ENCODE measurements at places on chromosomes 11 and 22.

DNA sequence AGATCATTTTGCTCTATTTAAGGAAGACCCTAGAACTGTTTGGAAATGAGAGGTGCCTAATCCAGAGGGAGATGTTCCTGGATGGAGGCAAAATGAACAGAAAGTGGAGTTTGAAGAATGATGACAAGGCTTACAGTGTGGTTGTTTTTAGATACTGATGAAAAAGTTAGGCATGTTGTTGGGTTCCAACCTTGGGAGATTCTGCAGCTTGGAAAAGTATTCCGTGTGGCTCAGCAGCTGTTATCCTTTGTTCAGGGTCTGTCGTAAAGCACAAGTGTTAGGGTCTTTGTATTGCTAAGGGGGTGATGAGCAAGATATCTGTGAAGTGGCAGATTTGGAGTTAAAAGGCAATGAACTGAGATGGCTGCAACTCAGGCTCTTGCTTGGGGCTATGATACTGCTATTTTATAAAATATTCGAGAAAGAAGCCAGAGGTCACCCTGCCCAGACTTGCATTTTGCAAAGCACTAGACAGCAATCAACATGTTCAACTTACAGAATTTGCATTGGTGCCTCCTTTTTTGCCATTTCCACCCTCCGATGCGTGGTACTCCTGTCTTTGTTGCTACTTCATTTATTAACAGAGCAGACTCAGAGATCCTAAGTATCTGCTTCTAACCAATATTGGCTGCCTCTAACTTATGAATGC lies 45.3 kb upstream of the POGLUT3 start:
- DNase-seq: no peak

- DNase-seq: no peak
Observed at GRCh38 chr11:111450480-111451320, 61.5 kb downstream of the BTG4 start.

- DNase-seq: no peak
Observed at GRCh38 chr11:85279267-85279666, 347.9 kb downstream of the DLG2 start.

DNA sequence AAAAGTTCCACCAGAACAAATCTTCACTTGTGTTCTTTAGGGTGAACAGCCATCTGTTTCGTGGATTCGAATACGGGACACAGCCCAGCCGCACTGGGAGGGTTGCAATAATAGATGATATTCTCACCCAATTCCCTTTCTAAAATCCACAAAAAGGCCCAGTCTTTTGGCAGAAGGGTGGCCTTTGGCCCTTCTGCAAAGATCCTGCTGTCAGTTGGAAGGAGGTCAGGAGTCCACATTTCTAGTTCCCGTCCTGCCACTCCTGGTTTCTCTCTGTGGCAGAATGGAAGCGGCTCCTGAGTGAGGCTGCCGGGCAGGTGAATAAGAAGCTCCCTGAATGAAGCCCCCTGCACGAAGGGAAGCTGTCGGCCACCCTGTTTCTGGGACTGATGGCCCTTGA lies 11.2 kb upstream of the LINC01488 start:
- no peak for DNase-seq

GRCh38 chr11:7973011-7973410 lies 7.8 kb upstream of the NLRP10 start:
- no peak for DNase-seq

- no peak for DNase-seq
Observed at GRCh38 chr11:77411137-77411707, 62.7 kb downstream of the PAK1 start.

DNA sequence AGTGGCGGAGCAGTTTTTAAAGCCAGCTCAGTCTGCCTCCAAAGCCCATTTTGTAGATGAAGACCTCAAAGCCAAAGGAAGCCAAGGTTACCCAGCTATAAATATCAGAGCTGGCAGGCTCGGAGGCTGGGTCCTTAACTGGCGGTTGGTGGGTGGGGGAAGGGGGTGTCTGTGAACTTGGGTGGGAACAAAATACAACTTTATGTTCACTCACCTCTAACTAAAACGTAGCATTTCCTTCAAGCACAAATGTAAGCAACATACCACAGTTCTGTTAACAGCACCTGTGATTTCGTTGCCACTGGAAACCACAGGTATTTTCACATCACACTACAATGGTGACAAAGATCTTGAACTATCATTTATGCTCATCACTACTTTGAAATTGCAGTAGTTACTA lies 99.7 kb upstream of the SYT13 start:
- DNase-seq: no peak

GRCh38 chr22:28933321-28933720 lies 49.9 kb downstream of the ZNRF3 start:
- no peak for DNase-seq

- DNase-seq: no peak
Observed at GRCh38 chr11:110728476-110728875, 16.2 kb upstream of the ARHGAP20 start.

DNA sequence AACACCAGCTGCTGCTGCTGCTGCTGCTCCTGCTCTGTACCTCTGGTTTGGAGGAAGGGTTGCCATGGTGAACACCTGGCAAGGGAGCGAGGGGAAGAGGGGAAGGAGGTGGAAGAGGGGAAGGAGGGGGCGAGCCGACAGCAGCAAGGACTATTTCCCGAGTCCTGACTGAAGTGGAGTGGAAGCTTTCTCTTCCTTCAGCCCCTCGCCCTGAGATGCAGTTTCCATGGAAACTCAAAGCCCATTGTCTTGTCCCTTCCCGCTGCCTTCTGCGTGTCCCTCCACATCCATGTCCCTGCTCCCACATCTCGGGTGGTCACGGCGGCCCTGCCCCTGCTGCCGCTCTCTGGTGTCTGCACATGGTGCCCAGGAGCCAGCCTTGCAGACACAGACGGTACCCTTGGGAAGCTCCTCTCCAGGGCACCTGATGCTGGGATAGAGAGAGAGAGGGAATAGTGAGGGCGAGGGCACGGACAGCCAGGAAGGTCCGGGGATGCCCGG lies 28.6 kb downstream of the FAM83F start:
- no peak for DNase-seq

DNA sequence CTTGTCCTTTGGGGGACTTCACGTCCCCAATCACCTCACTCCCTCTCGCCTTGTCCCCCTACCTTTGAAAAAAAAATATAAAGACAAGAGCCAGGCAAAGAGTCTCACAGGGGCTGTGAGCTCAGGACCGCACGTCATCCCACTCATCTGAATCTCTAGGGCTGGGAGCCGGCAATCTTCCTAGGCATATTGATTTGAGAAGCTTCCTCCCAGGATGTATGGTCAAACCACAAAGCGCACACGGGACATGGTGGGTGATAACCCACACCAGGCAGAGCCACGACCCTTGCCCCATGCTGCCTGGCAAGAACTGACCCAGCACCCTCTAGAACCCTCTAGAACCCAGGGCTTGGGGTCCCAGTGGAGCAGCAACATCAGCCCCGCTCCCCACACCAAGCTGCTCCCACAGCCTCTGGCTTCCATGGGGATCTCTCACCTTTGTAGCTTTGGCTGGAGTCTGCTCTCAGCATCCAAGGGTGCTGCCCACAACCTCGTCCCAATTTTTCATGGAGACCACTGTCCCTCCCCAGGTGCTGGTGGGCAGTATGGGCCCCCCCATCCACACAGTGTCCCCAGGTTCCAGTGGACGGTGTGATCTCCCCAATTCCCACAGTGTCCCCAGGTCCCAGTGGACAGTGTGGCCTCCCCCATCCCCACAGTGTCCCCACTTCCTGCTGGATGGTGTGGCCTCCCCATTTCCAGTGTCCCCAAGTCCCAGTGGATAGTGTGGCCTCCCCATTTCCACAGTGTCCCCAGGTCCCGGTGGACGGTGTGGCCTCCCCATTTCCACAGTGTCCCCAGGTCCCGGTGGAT lies 85.2 kb upstream of the FGF3 start:
- no peak for DNase-seq

GRCh38 chr22:25911243-25911972 lies 169.4 kb downstream of the MYO18B start:
- DNase-seq: no peak

GRCh38 chr22:25060522-25061071 lies 108.1 kb downstream of the KIAA1671 start:
- no peak for DNase-seq

DNA sequence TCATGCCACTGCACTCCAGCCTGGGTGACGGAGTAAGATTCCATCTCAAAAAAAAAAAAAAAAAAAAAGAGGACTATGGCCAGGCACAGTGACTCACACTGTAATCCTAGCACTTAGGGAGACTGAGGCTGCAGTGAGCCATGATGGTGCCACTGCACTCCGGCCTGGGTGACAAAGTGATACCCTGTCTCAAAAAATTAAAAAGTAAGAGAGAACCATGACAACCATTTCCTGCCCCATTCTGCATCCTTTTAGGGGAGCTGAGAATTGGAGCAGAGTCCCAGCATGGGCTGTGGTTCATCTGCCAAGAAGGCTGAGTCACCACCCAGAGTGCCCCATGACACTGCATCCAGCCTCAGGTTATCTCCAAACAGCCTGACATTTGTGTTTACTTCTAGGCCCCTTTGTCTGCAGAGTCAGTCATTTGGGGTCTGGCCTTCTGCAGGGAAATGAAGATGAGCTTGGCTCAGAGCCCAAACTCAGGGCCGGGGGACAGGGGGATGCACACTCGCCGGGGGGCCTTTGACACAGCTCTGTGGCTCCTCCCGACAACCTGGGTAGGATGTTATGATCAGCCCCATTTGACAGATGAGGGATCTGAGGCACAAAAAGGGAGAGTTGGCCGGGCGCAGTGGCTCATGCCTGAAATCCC lies 4.7 kb downstream of the CSDC2 start:
- DNase-seq: no peak

DNA sequence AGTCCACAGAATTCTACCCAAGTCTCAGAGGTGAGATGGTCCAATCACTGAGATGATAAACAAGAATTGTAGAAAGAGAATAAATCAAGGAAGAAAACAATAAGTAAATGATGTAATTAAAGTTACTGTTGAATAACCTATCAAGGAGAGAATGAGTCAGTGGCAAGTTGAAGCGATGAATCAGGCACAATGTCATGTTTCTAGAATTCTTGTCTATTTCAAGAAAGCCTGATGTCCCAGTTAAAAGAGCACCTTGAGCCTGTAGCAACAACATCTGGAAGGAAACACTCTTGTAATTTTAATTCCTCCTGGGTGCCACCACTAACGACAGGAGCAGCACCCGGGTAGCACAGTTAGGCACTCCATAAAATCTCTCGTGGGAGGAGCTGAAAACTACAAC lies 67.9 kb upstream of the SLC35C1 start:
- DNase-seq: no peak

DNA sequence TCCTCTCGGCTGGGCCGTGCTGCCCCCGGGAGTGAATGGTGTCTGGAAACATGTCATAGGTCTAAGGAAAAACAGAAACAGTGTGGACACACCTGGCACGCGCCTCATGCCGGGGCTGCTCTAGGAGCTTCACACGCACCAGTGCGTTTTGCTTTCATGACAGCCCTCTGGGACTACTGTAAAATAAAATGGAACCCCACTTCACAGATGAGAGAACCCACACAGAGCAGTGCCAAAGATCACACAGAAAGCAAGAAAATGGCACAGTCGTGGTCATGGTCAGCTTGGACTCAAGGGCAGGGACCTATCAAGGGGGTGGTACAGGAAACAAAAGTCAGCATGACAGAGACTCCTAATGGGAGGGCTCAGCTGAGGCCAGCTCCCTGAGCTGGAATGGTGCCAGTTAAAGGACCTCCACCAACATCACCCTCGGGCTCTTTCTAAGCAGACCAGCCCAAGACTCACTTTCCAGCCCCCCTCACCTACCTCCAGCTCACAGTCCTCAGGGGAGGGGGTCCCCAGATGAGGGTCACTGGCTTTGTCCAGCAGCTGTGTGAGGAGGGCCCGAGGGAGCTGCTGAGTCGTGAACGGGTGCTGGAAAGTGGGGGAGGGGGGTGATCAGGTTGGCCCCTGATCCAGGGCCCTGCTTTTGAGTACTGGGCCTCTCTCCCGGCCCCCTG lies 3.3 kb downstream of the MAP4K2 start:
- no peak for DNase-seq

- DNase-seq: no peak
Observed at GRCh38 chr11:111707039-111707690, 59.0 kb downstream of the PPP2R1B start.

DNA sequence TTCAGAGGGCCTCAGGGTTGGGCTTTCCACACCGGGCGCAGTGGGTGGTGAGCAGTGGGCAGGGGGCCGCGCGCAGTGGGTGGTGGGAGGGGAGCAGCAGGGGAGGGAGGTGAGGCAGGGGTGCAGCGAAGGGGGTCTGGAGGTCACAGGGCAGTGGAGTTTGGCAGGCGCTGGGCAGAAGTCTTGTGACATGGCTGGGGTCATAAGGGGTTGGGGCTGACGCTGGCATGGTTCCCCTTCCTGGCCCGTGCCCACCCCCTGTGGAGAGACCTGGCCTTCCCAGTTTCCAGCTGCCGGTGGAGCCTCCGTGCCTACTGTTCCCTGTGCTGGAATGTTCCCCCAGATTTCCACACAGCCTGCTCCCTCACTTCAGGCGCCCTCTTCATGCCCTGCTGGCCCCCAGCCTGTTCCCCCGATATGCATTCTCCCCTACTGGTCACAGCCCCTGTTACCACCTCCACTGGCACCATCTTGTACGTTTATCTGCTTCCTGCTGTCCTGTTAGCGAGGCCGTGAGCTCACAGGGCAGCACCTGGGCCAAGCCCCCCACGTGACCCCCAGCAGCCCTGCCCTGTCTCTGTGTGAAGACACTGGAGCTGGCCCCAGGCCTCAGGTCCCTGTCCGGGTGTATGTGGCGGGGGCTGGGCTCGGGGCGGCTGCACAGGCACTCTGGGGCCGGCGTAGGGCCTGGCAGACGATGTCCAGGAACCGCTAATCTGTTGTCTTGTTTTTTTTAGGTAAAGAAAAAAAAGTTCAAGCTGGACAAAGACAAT lies 111.6 kb downstream of the KCNQ1OT1 start:
- DNase-seq: no peak

DNA sequence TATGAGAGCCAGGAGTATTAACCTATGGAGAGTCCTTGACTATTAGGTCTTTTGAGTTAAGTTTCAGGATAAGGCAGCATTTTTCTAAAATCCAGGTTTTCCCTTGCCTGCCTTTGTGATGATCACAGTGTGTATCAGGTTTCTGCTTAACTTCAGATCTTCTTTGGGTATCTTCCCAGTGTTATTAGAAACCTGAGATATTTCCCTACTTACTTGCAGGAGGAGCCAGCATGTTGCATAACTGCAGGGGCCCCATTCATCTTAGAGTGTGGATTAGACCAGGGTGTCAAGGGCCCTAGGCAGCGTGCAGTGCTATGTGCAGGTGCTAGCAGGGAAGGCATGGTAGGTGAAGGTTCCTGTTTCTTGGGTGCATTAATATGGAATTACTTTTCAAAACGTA lies 69.5 kb downstream of the ZNRF3 start:
- no peak for DNase-seq

Data from T follicular helper cell (primary cell).